ENCODE measurements at places on chromosomes 2 and 18. TPM values are rescaled to one million over a fixed set of nuclear protein-coding genes. Genes with fewer than 3 reads are reported as not detected.

The XIRP2 gene
- 0.36 TPM for polyA plus RNA-seq

The TRIM43 gene
- not detected for polyA plus RNA-seq

DNA sequence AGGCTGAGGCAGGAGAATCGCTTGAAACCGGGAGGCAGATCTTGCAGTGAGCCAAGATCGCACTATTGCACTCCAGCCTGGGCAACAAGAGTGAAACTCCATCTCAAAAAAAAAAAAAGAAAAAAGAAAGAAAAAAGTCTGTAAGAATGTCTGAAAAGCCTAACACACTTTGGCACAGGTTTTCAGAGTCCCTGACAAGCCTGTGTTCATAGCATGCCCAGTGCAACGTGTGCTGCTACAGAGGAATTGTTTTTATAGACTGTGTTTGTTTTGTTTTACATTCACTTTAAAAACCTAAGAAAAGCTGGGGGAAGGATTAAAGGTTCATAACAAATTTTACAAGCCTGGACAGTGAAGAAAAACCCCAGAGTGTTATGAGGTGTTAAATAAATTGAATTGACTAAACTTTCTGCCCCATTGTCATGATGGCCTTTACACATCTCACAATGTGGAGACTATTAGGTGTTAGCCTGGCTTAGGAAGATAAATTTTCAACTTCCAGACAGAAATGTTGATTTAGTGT, 55.2 kb downstream of the RBM43 start:
- DNase-seq: no peak

GRCh38 chr18:47985866-47986265, 55.4 kb upstream of the SMAD2 start:
- DNase-seq: no peak

The SH3RF3 gene
- polyA plus RNA-seq: 5.7 TPM

The STARD6 gene
- not detected for polyA plus RNA-seq

The CABYR gene
- 9.9 TPM for polyA plus RNA-seq

DNA sequence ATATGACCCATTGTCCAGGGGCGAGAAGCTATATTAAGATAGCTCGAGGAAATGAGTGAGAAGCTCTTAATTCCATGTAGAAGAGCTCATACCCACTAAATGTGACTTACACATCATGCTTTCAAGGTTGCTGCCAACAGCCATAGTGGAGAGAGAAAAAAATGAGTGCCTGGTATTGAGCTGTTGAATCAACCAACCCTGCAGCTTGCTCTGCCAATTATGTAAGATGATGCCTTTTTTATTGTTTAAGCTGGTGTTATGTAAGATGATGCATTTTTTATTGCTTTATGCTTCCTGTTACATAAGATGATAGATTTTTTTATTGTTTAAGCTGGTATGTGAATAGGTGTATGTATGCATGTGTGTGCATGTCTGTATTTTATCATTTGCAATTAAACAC, 228.2 kb downstream of the CCDC178 start:
- DNase-seq: no peak

- DNase-seq: no peak
Observed at GRCh38 chr2:152580714-152581113, 136.5 kb downstream of the PRPF40A start.

The ADNP2 gene
- 7.2 TPM for polyA plus RNA-seq

DNA sequence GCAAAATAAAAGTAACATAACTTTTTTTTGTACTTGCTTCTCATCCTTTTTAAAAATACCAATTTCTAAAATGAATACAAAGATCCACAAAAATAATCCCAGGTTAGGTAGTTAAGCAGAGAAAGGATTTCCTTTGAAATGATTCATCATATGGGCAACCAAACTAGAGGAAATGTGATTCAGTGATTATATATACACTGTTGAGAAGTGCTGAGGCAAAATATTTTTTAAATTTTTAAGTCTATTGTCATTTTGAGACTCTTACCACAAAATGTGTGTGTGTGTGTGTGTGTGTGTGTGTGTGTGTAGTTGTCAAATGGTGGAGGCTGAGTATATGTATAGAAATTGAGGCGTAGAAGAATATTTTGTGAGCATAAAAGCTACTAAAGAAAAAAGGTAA, 1075.3 kb downstream of the LRP1B start:
- DNase-seq: peak; percentile 34

The CAPN14 gene
- 0.09 TPM for polyA plus RNA-seq

GRCh38 chr2:33583194-33583938, 15.7 kb downstream of the FAM98A start:
- no peak for DNase-seq

DNA sequence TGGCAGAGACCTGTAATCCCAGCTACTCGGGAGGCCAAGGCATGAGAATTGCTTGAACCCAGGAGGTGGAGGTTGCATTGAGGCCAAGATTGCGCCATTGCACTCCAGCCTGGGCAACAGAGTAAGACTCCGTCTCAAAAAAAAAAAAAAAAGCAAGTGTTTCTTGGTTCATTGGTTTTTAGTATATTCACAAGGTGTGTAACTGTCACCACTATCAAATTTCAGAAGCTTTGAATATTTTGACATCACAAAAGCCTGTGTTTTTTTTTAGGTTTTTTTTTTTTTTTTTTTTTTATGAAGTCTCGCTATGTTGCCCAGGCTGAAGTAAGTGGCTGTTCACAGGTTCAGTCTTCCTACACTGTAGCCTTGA, 16.7 kb downstream of the DDX1 start:
- DNase-seq: no peak

The UBXN4 gene
- 92.0 TPM for polyA plus RNA-seq

The EIPR1 gene
- polyA plus RNA-seq: 33.2 TPM

Data from AG04450 (cell line).